ENCODE measurements at places on chromosomes 6 and 20.

- H3K27ac ChIP-seq = no peak overlapping the region
- no peak overlapping the region for H3K4me3 ChIP-seq
- no peaks in the 10 kb centered on the region for H3K4me1 ChIP-seq
- DNase-seq = no peak
- H3K36me3 ChIP-seq = no peaks in the 10 kb centered on the region
These were observed 191.7 kb upstream of the RIN2 start for GRCh38 chr20:19566226-19566945.

GRCh38 chr6:41643899-41644269 is 5.6 kb downstream of the MDFI start:
- no peaks in the 10 kb centered on the region for H3K4me1 ChIP-seq
- peaks cover 7% of the 10 kb centered on the region for H3K27me3 ChIP-seq
- no peaks in the 10 kb centered on the region for H3K36me3 ChIP-seq

DNA sequence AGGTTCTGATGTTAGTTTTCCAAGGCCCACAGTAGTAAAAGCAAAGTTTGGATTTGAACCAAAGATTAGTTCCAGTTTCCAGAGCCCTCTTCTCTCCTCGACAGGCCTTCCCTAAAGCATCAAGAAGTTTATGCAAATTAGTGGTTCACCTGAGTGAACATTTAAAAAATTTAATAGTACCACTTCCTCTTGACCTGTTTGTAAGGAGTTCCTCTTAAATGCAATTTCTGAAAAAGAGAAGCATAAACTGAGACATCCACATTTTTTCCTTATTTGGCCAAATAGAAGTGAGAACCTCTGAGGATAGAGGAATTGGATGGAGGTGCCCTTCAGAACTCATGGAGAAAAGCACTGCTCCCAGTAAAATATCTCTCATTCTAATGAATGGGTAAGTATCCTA is 1.2 kb upstream of the DSE start:
- no peaks in the 10 kb centered on the region for H3K36me3 ChIP-seq
- no peaks in the 10 kb centered on the region for H3K27me3 ChIP-seq
- H3K27ac ChIP-seq = peak overlapping the region; percentile 92
- peak overlapping the region; percentile 92 for H3K4me3 ChIP-seq

GRCh38 chr6:45783716-45784115 is 231.9 kb downstream of the CLIC5 start:
- no peaks in the 10 kb centered on the region for H3K4me1 ChIP-seq
- no peak for DNase-seq
- no peak overlapping the region for H3K27ac ChIP-seq
- H3K27me3 ChIP-seq = no peaks in the 10 kb centered on the region
- no peaks in the 10 kb centered on the region for H3K36me3 ChIP-seq

DNA sequence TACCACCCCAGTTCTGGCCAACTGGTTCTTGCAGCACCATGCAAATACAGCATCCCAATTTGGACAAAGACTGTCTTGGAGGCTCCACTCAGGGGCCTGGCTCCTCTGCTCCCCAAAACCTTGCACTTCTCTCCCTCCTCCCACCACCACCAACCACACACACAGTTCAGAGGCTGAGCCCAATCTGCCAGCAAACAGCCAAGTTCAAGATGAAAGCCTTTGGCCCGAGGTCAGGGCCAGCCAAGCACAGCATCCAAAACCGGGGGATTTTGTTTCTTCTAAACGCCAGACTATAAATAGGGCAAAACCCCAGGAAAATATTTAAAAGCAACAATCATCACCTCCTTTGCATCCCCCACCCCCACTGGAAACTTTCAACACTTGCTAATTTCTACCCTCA is 5.7 kb downstream of the KCNK5 start:
- no peak overlapping the region for H3K27ac ChIP-seq
- peaks cover 22% of the 10 kb centered on the region for H3K4me1 ChIP-seq
- no peak for DNase-seq
- H3K4me3 ChIP-seq = no peak overlapping the region
- H3K27me3 ChIP-seq = no peaks in the 10 kb centered on the region
- H3K36me3 ChIP-seq = no peaks in the 10 kb centered on the region

Data from GM12878 (cell line).